Tibial nerve (tissue), 4 donors: ENCODE measurements at places on chromosomes 12 and 14. TPM values are rescaled to one million over a fixed set of nuclear protein-coding genes. Genes with fewer than 3 reads are reported as not detected.

The P2RX2 gene
- not detected for total RNA-seq

The LRRK2 gene
- 38.5 TPM for total RNA-seq

The MIP gene
- not detected for total RNA-seq

The TSPAN8 gene
- total RNA-seq, result 39.6 TPM

The ERBB3 gene
- total RNA-seq, result 90.6 TPM

The ADSS1 gene
- total RNA-seq, result 11.4 TPM

The FBXW8 gene
- total RNA-seq, result 27.8 TPM

The PRMT5 gene
- total RNA-seq, result 60.6 TPM

DNA sequence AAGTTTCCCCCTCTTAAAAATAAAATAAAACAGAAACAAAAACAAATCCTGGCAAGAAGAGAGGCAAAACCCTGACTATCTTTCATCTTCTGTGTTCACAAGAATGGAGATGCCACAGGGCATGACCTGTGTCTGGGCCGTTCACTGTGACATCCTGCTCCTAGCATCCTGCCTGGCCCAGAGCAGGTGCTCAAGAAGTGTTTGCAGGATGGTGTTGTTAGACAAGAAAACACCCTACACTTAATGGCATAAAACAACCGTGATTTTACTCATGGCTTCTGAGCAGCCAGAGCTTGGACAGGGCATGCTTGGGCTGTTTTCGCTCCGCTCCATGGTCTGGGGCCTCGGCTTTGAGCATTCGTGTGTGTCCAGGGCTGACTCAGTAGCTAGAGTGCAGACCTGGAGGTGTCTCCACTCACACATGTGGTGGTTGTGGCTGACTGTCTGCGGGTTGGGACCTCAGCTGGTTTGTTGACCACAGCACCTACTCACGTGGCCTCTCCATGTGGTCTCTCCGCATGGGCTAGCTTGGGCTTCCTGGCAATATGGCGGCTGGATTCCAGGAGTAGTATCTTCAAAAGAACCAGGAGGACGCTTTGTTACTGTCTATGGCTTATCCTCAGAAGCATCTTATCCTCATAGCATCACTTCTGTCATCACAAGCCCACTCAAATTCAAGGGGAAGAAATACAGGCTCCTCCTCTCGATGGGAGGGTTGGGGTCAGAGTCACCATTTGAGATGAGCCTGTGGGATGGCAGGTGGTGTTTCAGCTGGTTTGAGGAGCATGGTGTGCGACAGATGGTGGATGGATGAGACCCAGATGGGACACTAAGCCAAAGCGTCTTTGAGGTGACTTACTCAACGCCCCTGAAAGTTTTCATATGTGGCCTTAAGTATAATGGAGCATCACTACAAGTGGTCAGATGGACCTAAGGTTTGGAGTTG is 33.2 kb upstream of the FZD10 start:
- H3K27me3 ChIP-seq, result no peaks in the 10 kb centered on the region
- H3K36me3 ChIP-seq, result no peaks in the 10 kb centered on the region
- no peak overlapping the region for H3K4me3 ChIP-seq
- DNase-seq, result no peak

DNA sequence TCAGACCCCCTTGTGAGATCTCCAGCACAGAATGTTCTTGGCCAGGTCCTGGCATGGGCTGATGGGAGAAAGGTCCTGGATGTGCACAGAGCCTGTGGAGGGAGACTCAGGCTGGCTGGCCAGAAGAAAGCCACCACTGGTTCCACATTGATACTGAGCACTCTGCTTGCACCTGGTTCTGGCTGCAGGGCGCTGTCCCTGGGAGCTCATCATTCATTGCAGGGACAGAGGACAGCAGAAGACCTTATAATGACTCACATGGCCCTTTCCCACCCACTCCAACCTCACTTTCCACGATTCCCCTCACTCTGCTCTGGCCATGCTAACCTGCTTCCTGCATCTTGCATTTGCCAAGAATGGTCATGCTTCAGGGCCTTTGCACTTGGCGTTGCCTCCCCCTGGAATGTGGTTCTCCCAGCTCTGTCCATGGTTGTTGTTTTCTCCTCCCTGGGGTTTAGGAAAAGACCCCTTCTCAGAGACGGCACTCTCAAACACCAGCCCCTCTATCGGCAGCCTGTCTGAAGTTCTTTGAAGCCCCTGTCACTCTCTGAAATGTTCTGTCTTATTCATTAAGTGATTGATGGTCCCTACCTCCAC is 10.3 kb downstream of the KRT7 start:
- H3K27me3 ChIP-seq, result no peaks in the 10 kb centered on the region
- H3K27ac ChIP-seq, result peak overlapping the region; percentile 36
- H3K36me3 ChIP-seq, result no peaks in the 10 kb centered on the region
- H3K4me3 ChIP-seq, result no peak overlapping the region

DNA sequence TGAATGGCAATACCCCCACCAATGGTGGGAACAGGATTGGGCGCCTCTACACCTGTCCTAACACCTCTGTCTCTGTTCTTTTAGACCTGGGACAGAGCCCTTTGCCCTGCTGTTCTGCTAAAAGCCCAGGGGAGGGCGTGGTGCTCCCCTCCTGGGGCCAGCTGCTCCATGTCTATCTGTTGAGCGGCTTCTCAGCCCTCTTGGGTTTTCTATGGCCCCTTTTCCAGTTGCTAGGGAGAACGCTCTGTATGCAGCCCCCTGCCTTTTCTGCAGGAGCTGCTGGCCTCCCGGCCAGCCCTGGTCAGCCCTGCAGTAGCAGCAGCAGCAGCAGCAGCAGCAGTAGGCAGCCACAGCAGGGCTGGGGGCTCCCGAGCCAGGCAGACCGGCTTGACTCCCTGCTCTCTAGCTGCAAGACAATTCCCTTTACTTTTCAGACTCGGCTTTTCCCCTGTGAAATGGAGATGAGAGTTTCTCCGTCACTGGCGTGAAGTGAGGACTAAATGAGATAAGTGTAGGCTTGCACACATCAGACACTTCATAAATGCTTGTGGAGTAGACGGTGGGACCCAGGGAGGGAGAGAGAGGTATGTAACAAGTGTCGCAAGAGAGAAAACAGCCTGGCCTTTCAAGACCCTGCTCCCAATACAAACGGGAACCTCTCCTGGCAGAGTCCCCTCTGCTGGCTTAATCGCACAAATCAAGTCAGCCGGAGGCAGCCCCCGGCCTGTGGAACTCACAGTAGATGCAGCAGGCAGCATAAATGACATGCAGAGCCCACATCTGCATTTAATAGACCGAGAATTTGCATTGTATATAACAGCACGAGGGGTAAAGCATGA is 1.0 kb downstream of the RTL1 start:
- no peak overlapping the region for H3K4me3 ChIP-seq
- DNase-seq, result no peak
- H3K4me1 ChIP-seq, result no peaks in the 10 kb centered on the region
- H3K27me3 ChIP-seq, result peaks cover 66% of the 10 kb centered on the region
- H3K36me3 ChIP-seq, result no peaks in the 10 kb centered on the region

GRCh38 chr14:80504781-80505180 is 293.5 kb upstream of the DIO2 start:
- H3K4me3 ChIP-seq, result no peak overlapping the region
- no peaks in the 10 kb centered on the region for H3K27me3 ChIP-seq
- H3K4me1 ChIP-seq, result no peaks in the 10 kb centered on the region
- H3K27ac ChIP-seq, result no peak overlapping the region

DNA sequence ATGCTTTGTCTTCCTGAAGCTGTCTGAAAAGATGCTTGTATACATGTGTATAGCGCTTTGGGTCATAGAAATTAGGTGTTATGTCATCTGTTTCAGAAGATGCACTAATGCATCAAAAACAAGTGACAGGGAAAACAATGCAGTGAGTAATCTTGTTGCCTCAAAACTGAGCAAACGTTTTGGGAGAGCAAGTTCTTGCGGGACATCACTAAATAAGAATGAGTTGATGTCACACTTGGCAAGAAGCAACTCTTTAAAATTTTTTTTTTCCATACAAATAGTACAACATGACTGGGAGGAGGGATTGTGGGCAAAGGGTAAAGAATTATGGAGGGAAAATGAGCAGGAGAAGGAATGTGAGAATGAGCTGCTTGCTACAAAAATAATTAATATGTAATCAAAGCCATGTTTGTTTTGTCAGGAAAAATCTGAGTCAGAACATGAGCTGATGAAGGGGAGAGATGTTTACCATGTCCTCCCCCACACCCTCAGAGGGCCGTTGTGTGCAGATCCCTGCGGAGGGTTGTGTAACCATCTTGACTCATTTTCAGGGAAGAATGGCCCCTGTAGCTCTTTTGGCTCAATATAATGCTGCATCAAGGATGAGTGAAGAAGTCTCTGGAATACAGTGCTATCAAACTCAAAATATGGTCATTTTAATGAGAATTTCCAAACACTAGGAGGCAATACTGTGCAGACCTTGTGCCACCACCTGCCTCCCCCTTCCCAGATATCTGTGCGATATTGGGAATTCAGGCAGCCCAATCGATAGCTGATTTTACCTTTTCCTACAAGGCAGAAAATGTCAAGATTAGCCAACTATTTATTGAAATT is 41.4 kb downstream of the BORCS5 start:
- no peaks in the 10 kb centered on the region for H3K36me3 ChIP-seq
- H3K4me1 ChIP-seq, result peaks cover 41% of the 10 kb centered on the region
- H3K27me3 ChIP-seq, result no peaks in the 10 kb centered on the region
- peak; percentile 79 for DNase-seq

- no peaks in the 10 kb centered on the region for H3K27me3 ChIP-seq
- H3K4me1 ChIP-seq, result no peaks in the 10 kb centered on the region
- no peaks in the 10 kb centered on the region for H3K36me3 ChIP-seq
- H3K4me3 ChIP-seq, result no peak overlapping the region
These were observed 84.6 kb downstream of the ITPR2 start for GRCh38 chr12:26748412-26748740.

- no peak for DNase-seq
- H3K27me3 ChIP-seq, result no peaks in the 10 kb centered on the region
- no peaks in the 10 kb centered on the region for H3K4me1 ChIP-seq
- H3K27ac ChIP-seq, result no peak overlapping the region
- no peak overlapping the region for H3K4me3 ChIP-seq
These were observed 13.2 kb downstream of the ATF7 start for GRCh38 chr12:53612978-53613377.

- DNase-seq, result no peak
- no peak overlapping the region for H3K4me3 ChIP-seq
- H3K27ac ChIP-seq, result no peak overlapping the region
- H3K36me3 ChIP-seq, result no peaks in the 10 kb centered on the region
- H3K27me3 ChIP-seq, result no peaks in the 10 kb centered on the region
These were observed 25.1 kb downstream of the GPR65 start for GRCh38 chr14:88030079-88030478.
